ENCODE measurements at places on chromosomes 7 and 10.

DNA sequence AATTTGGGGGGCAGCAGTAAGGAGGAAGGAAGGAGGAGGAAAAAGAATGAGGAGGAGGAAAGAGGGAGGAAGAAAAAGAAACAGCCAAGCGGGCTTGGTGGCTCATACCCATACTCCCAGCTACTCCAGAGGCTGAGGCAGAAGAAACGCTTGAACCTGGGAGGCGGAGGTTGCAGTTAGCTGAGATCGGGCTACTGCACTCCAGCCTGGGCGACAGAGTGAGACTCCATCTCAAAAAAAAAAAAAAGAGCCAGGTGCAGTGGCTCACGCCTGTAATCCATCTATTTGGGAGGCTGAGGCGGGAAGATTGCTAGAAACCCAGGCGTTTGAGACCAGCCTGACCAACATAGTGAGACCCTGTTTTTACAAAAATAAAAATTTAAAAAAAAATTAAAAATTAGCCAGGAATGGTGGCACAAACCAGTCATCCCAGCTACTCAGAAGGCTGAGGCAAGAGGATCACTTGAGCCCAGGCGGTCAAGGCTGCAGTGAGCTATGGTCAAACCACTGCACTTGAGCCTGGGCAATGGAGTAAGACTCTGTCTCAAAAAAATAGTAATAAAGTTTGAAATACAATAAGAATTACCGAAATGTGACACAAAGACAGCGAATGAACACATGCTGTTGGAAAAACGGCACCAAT, 14.1 kb upstream of the CRCP start:
- DNase-seq = no peak

GRCh38 chr7:30911561-30911969, at the start of gene AQP1:
Gene AQP1, plus strand, starts transcription at chr7:30911853. Its CDS starts 57 bp downstream, at chr7:30911910.
- peak; percentile 68 for DNase-seq

GRCh38 chr7:144738708-144739314, 97.0 kb downstream of the TPK1 start:
- DNase-seq = peak; percentile 7

DNA sequence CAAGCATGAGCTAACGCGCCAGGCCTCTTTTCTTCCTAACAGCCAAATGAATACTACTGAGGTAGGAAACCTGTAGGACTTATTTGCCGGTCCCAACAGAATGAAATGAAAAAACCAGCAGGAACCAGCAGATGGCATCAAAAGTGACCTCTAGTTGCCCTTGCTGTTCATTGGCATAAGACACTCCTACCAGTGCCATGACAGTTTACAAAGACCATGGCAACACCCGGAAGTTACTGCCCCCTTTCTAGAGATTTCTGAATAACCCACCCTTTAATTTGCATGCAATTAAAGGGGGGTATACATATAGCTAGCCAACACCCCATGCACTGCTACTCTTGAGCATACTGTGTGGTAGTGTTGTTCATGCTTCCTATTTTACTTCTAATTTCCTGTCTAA, 65.2 kb downstream of the ATE1 start:
- no peak for DNase-seq

- DNase-seq = peak; percentile 80
These were observed 74.6 kb downstream of the PAXIP1 start for GRCh38 chr7:154928136-154929005.

DNA sequence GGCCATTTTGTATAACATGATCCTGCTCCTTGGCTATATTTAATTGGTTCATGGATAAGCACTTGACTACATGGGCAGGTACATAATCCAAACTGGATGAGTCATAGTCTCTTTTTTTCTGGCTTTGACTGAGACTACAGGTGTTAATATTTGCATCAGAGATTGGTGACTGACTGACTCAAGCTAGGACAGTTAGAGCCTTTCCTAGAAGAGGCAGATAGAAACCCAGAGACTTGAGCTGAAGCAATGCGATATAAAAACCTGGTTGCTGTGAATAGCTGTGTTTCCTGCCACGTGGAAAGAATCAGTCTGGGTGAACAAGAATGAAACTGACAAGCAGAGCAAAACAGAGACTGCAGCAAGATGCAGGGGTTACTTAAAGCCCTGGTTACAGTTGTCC, 81.0 kb downstream of the SAMD9 start:
- DNase-seq = no peak

- peak; percentile 58 for DNase-seq
These were observed 88.0 kb upstream of the PFKP start for GRCh38 chr10:2979306-2979705.

DNA sequence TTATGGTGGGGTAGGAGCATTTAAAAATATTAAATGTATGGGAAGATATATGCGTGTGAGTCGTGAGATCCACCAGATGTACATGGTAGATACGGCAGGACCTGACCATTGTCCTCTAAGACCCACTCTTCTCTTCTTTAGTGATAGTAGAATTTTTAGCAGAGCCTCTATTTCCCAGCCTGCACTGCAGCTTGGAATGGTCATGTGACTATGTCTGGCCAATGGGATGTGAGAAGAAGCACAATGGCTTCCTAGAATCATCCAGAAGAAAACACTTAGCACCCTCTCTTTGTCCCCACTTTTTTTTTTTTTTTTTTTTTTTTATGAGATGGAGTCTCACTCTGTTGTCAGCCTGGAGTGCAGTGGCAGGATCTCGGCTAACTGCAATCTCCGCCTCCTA, 86.6 kb upstream of the CYTH3 start:
- no peak for DNase-seq

DNA sequence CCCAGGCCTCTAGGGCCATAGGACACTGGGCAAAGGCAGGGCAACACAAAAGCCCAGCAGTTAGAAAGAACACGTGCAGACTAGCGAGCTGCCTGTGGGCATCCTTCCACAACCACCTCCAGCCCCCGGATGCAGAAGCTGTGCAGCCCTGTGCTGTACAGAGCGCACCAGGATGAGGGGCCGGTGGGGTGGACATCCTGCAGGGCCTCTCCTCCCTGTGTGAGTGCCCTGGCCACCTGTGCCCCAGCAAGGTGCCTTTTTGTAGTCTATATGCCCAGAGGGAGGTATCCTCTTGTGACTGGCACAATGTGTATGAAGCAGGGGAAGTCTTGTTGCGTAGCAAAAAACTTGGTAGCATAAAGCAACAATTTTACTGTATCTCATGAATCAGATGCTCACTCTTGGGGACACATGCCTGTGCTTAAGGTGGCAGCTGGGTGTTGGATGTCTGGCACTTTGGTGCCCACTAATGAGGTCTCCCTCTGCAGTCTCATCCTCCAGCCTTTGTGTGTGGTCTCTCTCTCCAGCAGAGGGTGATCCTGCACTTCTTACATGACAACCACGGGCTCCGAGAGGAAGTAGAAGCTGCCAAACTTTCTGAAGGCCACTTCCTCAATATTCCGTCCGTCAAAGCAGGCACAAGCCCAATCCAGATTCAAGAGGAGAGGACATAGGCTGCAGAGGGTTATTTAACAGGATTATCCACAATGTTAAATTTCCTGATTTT, 8.7 kb downstream of the NCAPG2 start:
- peak; percentile 81 for DNase-seq

Data from globus pallidus (tissue), 1 donor.